ENCODE measurements at places on chromosomes 5 and 9.

- DNase-seq, result no peak
Observed at GRCh38 chr5:88769165-88769564, 113.8 kb downstream of the MEF2C start.

GRCh38 chr5:96595300-96596090 lies 66.7 kb upstream of the CAST start:
- DNase-seq, result no peak

DNA sequence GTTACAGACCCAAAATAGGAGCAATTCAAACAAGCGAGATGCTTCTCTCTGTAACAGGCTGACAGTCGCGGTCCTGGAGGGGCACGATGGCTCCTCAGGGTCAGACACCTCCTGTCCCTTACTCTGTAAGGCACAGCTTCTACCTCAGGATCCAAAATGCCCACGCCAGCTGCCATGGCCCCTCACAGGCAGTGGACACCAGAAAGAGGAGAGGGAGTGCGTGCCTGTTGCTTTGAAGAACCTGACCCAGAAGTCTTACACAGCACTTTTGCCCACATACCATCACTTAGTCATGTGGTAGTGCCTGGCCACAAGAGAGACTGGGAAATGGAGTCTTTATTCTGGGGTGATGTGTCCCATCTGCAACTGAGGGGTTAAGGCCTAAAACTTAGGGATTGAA lies 11.6 kb upstream of the ABL1 start:
- DNase-seq, result no peak

DNA sequence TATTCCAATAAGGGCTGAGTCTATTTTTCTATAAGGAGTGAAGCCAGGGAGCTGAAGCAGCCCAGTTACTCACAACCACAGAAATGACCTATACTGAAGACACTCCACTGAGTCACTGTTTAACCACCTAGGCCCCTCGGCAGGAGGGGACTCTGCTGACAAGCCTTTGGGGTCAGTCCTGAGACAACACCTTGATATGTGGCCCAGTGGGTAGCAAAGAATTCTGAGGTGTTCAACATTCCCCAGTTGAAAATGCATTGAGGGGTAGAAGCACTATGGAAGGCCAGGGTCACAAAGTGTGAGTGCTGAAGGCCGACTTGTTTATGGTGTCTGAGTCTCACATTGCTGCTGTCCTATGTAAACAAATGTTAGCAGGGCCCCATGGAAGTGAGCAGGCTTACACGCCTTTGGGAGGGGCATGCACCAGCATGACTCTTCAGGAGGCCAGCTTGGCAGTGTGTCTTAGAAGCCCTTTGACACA lies 112.6 kb upstream of the NFIL3 start:
- DNase-seq, result no peak

DNA sequence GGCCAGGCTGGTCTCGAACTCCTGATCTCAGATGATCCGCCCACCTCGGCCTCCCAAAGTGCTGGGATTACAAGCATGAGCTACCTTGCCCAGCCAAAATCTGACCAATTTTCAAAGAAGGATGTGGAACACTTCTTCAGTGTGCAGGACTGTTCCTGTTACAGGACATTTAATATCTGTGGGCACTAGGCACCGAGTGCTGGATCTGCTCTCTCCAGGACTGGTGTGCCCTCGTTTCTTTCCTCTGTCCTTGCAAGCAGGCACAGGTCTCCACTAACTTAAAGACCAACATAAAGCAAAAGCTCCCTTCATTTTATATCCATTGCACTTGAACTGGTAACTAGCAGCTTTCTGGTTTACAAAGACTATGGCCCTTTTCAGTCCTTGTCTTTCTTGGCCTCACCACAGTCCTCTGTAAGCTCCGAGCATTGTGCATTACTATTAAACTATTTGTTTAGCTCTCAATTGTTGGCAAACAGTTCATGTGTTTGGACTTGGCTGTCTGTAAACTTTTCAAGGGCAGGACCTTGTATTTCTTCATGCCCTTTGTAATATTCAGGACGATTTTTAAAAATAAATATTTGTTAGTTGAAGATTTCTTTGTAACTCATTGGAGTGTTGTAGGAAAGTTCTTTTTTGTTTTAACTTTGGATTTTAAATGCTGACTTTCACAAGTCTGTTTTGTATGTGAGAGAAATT lies 37.3 kb downstream of the ARHGEF28 start:
- no peak for DNase-seq

- DNase-seq, result no peak
Observed at GRCh38 chr9:108639091-108639490, 216.7 kb downstream of the ACTL7B start.

- DNase-seq, result no peak
Observed at GRCh38 chr9:37512437-37512836, 26.7 kb downstream of the POLR1E start.

DNA sequence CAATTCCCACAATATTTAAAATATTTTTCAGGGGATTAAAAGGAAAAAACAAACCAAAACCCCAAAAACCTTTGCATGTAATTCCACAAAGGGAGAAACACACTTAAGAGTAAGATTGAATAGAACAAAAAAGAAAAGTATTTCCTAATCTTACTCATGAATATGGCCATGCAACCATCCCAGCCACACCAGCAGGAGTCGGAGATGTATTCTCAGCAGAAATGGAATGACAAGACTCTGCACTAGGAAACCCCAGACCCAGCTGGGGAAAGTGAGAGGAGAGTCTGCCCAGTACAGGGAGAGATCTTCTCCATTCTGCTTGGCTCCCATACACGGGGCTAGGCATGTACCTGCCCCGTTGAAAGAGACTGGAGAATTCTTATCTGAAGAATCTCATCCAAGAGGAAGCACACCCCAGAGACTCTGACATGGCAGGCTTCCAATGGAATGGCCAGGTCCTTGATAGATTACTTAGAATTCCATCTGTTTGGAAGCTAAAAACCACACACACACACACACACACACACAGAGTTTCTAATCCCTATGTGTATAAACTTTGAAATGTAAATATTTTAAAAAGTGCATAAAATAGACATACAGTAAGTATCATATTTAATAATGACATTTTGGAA lies 118.8 kb downstream of the GADD45G start:
- no peak for DNase-seq

DNA sequence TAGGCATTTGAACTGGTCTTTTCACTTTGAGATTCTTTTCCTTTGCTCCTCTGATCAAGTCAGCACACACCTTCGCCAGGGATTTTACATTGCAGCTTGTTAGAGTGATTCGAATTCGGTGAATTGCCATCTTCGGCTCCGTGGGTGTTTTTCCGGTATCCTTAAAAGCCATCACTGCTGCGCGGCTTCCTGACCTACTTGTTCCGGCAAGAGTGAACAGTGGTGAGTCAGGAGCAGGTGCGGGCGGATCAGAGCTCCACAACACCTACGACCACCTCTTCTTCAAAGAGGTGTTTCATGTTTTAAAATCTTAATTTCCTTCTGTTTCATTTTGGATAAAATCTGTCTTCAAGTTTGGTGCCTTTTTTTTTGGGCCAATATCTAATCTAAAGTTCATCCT lies 134.6 kb downstream of the TMC1 start:
- DNase-seq, result no peak

GRCh38 chr5:34043099-34043876 lies at the start of gene C1QTNF3:
Gene C1QTNF3 (minus strand): TSS chr5:34043213. CDS start chr5:34043125, 88 bp downstream.
- DNase-seq, result no peak

DNA sequence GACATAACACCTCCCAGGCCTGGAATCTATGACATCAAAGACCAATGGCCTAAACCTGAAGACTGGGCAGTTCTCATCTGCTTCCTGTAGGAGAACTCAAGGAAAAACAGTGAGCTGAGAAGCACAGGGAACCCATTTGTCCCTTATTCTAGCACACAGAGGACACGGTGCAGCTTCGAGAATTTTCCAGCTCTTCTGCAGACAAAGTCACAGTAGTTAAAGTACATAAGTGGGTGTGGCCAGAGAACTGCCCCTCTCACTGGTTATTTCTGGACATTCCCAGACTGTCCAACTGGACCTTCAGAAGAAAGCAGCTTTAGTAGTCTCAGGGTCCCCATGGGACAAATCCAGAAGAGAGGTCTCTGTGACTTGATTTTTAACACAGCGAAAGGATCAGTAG lies 114.6 kb downstream of the KLHL3 start:
- DNase-seq, result no peak

DNA sequence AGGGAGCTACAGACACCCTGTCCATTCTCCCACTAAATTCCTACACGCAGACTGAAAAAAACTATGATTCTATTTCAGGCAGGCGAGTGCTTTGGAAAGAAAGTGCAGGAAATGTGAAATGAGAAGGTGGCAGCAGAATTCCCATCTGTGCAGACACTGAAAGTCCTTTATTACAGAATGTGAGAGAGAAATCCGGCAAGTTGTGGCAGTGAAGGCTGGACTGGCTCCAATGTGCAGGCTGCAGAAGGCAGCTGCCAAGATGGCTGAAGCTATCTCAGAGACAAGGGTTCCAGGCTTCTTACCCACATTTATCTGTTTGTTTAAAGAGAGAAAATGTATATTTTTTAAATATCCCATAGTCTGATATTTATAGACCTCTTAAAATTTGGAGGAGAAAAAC lies 161.8 kb upstream of the VLDLR start:
- DNase-seq, result no peak

DNA sequence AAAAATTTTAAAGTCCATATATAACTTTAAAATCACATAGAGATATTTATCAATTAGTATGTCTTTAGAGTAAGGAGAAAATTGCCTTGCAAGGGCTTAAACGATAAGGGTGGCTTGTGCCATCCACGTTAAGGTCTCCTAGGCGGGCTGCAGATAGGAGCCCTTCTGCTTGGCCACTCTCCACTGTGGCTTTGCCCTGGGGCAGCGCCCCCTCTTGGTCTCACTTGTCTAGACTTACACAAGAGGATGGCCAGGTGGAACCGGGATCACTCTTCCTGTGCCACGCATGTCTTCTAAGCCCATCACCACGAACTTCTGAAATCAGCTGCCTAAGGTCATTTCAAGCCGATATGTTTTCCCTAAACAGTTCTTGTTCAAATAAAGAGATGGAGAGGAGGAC lies 2.9 kb downstream of the FPGS start:
- no peak for DNase-seq

GRCh38 chr5:147658293-147658932 lies 124.1 kb downstream of the JAKMIP2 start:
- DNase-seq, result no peak

DNA sequence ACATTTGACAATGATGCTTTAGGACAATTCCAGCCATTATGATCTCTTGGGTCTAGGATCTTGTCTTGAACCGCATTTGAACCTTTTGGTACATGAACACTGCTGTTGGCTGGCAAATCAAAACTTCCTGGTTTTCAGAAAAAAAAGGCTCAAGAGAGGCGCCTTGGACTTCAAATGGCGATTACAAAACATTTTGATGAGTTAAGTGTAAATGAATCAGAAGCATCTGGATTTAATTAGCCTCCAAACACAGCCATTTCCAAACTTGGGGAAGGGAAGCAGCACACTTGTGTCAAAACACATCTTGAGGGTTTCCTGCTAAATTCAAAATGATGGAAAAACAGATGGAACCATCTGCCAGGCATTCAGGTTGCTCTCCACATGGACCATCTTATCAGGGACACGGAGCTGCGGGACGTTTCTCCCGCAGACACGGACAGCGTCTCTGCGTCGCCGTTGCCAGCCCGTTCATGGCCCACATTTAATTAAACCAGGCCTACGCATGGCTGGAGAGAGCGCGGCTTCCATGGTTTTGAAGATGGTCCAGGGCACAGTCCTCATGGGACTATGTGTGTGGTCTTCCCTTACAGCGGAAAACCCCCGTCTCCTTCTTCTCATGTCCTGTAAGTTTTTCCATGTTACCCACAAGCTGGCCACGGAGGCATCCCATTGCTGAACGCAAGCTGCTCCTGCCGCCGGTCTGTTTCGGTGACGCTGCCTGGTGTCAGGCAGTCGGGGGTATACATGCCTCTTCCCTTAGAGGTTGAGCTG lies 55.8 kb upstream of the PTCH1 start:
- DNase-seq, result no peak

- no peak for DNase-seq
Observed at GRCh38 chr5:172565455-172565854, 75.6 kb upstream of the NEURL1B start.

DNA sequence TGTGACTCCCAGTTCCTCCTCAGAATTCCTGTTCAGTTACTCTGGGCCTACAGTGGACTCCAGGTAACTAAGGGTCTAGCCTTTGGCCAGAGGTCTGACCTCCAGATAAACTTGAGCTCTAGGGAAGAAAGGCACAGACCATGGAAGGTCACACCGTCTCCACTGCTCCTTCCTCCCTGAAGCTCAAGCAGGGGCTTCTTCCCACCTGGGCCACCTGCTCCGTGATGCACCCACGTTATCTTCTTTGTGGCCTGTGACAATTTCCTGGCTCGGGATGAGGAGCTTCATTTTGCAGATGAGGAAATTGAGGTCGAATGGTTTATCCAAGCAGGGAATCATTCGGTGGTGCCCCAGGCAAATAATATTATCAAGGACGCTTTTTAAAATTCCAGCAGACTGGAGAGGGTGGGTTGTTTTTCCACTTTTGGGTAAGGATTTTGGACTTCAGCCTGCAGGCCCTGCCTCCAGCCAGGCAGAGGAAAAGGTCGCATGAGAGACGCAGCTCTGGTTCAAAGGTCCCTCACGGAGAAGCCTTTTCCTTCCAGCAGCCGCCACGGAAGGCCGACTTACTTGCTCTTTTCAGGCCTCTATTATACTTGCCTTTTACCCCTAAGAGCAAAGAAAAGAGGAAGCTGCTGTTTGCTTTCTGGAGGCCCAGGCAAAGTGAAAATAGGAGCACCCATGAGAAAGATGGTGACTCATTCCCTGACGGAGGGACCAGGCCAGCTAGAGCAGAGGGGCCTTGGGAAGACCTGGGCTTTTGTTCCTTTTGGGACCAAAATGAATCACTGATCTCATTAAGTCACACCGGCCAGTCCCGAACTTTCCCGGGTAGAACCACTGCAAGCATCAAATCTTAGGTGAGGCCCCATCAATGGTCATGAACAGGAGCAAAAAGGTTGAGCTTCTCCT lies 22.8 kb upstream of the DUSP1 start:
- DNase-seq, result no peak

- no peak for DNase-seq
Observed at GRCh38 chr5:68565427-68565826, 349.9 kb downstream of the PIK3R1 start.

GRCh38 chr5:39394946-39395345 lies 29.8 kb downstream of the DAB2 start:
- no peak for DNase-seq

DNA sequence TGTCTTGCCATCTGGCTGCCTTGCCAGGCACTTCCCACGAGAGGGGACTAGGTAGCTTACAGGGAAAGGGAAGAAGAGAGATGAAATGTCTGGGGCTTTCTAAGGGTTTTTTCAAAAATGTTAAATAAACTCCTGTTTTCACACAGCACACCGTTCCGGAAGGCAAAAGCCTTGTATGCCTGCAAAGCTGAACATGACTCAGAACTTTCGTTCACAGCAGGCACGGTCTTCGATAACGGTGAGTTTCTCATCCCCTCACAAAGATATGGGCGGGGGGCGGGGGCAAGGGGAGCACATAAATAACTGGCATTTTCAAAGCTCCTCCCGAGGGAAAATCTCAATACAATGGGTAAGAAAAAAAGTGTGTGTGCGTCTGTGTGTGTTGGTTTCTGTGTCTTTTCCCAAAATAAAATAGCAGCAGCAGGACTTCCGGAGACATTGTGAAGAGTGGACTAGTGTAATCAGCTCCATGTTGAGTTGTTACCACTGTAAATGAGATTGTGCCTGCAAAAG lies 189.6 kb downstream of the NR3C1 start:
- no peak for DNase-seq

Data from cortex of kidney (tissue), 1 donor.